Body of pancreas (tissue), 4 donors: ENCODE measurements at places on chromosomes 4 and X.

- no peak for DNase-seq
Measured at GRCh38 chr4:123816462-123816861, 419.9 kb downstream of the SPRY1 start.

GRCh38 chr4:84159762-84160161, 339.3 kb downstream of the NKX6-1 start:
- peak; percentile 7 for DNase-seq

GRCh38 chr4:129806986-129807385, 711.0 kb downstream of the C4orf33 start:
- DNase-seq = no peak

DNA sequence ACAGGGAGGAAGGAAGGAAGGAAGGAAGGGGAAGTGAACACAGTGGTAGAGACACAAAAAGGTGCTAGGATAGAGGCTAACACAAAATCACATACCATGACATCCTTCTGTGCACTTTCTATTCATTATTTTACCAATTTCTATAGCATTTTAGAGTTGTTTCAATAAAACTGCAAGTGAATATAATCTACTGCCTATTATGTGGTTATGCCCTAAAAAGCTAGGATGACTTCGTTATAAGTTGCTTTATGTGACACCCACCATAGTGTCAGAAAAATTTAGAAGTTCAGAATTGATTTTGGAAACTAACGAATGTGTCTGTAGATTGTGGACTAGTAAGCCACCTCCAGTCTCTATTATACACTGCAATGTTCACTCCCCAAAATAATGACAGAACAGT, 59.4 kb upstream of the EDNRA start:
- DNase-seq = no peak

DNA sequence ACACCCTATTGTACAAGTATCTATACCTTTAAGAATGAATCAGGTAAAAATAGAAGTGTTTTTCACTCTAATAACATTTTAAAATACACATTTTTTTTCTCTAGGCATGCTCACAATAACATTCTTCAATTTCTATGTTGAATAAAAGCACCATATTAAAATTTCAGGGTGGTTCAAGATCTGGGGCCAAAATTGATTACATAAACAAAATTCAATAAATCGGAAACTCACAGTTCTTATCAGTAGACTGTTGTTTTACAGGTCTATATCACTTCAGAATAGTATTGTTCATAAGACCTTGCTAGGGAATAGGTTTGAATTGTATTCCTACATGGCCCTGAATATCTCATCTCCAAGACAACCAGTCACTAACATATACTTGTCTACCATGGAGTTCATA, 634.0 kb downstream of the SPOCK3 start:
- no peak for DNase-seq

DNA sequence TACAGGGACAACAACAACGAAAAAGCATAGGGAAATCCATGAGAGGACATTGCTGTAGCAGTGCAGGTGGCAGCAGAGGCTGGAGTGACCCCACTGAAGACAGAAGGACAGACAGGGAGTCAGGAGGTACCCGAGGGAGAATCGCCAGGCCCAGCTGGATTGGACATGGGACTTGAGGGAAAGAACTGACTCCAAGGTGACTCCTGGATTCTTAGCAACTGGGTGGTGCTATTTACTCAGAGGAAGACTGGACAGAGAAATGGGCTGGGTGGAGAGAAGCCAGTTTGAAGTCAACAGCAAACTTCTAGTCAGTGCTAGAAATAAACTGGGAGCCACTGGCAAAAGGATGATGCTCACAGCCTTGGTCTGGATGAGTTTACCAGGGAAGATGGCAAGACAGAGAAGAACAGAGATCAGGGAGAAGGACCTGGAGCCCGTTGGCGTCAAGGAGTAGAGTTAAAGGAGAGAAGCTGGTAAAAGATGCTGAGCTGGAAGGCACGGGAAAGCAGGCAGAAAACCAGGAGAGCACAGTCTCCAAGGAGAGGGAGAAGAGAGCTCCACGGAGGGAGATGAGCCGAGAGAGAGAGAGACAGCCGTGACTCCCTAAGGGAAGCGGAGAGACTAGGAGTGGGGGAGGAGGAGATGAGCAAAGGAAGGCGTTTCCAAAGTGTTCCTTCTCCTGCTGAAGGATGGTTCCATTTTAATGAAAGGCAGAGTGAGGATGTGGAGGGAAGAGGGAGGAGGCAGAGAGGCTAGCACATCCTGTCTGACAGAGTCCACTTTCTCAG, 119.4 kb downstream of the AFAP1 start:
- DNase-seq = no peak

DNA sequence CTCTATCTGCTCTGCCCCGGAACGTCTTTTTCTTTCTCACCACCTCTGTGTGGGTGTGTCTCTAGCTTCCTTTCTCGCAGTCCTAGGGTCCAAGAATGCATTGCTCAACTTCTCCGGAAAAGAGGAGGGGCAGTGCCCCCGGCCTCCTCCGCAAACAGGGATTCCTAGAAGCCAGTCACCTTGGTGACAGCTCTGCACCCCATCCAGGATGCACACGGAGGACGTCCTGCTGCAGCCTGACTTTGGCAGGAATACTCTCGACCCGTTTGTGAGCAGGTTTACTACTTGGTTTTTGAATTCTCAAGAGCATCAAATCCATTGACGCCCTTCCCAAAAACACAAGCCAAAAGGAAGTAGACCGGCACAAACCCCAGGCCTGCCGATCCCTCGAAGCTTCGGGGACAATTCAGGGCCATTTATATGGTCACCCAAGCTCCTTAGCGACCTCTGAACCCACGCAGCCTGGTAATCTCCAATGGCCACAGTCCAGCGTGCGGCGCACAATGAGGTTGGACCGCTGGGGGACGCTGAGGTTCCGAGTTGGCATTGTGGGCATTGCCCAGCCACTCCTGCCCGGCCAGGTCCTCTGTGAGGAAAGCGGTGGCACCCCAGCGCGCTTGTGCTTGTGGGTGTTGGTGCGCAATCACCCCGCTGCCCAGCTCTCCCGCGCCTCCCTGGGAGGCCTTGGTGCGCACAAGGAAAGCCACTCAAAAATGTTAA, 9.8 kb downstream of the NKX3-2 start:
- DNase-seq = no peak

- DNase-seq = no peak
Measured at GRCh38 chr4:13137390-13137789, 346.8 kb downstream of the RAB28 start.

- peak; percentile 83 for DNase-seq
Measured at GRCh38 chrX:68698942-68699341, 51.5 kb downstream of the STARD8 start.

GRCh38 chr4:72077346-72077745, 45.5 kb downstream of the NPFFR2 start:
- DNase-seq = no peak

GRCh38 chr4:23887989-23888388, 1.9 kb downstream of the PPARGC1A start:
- DNase-seq = peak; percentile 15

DNA sequence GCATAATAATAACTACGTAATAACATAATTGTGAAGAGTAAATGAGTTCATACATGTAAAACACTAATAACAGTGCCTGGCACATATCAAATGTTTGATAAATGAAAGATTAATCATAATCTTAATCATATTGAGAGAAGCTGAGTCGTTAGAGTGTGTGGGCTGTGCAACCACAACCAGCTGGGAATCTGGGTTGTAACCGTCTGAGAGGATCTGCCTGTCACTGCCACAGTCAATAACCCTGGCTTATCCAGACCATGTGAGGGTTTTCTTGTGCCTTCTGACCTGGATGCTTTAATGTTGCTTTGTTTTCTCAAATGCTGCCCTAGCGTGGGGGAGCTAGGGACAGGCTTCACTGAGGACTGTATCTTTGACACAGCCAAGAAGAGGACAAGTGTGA, 73.9 kb downstream of the TRPC5 start:
- DNase-seq = no peak

- DNase-seq = no peak
Measured at GRCh38 chrX:39527025-39527424, 570.7 kb downstream of the BCOR start.

GRCh38 chr4:32574803-32575202, 1854.6 kb downstream of the PCDH7 start:
- no peak for DNase-seq

- DNase-seq = no peak
Measured at GRCh38 chr4:83259586-83259985, 25.0 kb downstream of the COQ2 start.

DNA sequence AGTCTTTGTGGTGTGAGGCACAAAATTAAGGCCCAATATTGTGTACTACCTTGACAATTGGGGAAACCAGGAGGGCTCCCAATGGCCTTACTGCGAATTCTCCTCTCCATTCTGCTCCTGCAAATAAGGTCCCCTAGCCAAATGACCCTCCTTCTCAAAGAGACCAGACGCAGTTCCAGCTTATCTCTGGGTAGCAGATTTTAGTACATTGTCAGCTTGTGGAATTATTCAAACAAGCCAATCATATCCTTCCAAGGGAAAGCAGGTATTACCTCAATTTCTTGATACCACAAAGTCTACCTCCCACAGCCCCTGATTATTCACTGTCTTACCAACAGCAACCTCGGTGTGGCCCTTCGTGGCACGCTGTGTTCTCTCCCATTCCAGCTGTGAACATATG, 7.8 kb upstream of the ZBTB33 start:
- no peak for DNase-seq

GRCh38 chrX:11100281-11101035, 10.7 kb upstream of the HCCS start:
- DNase-seq = peak; percentile 3

DNA sequence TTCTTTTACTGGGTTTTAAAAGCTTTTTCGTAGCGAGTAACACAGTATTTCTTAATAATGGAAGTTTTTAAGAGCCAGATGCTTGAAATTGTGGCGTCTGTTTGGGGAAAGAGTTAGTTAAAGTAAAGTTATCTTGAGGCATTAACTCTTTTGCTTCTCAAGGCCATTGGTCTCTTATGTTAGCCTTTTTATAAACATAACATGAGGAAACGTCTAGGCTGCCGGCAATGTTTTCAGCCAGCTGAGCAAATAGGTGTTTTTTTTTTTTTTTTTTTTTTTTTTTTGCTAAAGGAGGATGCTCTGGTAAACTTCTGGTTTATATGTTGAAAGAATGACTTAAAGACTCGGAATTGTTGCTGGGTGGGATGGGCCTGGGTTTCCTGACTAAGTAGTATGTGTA, 51.1 kb upstream of the RBMX start:
- DNase-seq = peak; percentile 46

DNA sequence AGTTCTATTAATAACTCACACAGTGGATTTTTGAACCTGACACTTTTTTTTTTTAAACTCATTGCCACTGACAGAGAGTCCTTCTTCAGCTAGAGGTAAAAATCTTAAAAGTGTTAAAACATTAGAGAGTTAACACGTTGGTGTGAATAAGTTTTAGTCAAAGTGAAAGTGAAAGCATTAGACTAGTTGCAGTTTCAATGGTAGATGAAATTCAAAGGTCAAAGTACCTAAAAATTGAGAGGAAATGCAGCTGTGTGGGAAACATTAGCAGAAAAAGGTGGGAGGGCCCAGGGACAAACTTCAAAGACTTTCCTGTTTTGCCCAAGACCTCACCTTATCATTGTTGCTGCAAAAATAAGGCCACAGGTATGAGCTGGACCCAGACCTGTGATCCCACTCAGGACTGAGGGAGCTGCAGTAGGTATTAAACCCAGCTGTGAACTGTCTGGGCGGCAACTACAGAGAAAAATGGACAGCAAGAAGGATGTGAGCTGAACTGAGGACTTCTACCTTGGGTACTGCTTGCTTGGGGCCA, 17.6 kb upstream of the GABRA4 start:
- DNase-seq = no peak

GRCh38 chr4:163343604-163344146, at the start of gene NPY5R:
NPY5R (plus strand) TSS chr4:163343892; CDS start chr4:163350274, 6,382 bp downstream.
- DNase-seq = no peak

DNA sequence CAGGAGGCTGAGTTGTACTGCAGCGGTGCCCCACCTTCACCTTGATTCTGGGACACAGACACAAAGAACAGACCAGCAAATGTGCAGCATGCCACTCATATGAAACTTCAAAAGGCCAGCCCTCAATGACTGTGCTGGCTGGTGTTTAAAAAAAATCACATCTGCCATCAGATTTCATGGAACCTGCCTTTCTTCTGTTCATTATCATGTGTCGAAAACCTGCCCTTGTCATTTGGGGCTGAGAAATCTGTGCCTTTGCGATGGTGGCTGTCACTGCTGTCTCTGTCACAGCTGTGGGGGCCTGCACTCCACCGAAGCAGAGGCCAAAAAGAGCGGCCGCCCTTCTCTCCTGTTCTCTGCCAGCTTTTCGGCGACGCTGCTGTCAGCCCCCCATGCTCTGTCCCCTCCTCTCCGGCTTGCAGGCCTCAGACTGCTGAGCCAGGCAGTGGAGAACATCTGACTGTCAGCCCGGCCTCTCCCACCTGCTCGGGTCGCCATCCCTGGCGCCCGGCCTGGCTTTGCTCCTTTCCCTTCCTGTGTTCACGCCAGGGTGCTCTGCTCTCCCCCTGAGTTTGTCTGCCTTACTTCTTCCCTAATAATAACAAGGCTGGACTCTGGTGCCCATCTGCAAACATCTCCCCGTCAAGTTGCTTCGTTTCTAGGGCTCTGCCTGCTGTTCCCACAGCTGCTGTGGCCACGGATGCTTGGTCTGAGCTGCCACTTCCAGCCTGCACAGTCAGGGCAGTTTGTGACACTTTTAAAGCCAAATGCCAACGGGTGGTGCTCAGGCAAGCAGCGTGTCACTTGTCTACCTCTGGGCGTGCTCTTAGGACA, 355.2 kb downstream of the UNC5C start:
- DNase-seq = no peak

- peak; percentile 73 for DNase-seq
Measured at GRCh38 chr4:153465615-153466080, 512 bp upstream of the TMEM131L start.

DNA sequence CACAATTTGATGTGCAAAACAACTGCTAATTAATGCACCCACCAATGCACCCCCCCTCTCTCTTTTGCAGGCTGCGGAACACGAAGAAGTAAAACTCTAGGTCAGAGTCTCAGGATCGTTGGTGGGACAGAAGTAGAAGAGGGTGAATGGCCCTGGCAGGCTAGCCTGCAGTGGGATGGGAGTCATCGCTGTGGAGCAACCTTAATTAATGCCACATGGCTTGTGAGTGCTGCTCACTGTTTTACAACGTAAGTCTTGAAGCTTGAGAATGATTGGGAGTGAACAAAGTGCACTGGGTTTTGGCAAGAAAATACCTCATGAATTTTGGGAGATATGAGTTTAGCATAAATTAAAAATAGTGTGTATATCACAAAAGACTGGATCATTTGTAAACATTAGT, 28.9 kb downstream of the TMPRSS11E start:
- no peak for DNase-seq

- DNase-seq = no peak
Measured at GRCh38 chr4:109873791-109874514, 26.0 kb downstream of the LRIT3 start.

GRCh38 chr4:42293967-42294813, 103.1 kb upstream of the SHISA3 start:
- DNase-seq = no peak
